ENCODE measurements at places on chromosomes 3 and 15.
A peak's percentile ranks its signal among the peaks of the same experiment; 100 is the strongest.

DNA sequence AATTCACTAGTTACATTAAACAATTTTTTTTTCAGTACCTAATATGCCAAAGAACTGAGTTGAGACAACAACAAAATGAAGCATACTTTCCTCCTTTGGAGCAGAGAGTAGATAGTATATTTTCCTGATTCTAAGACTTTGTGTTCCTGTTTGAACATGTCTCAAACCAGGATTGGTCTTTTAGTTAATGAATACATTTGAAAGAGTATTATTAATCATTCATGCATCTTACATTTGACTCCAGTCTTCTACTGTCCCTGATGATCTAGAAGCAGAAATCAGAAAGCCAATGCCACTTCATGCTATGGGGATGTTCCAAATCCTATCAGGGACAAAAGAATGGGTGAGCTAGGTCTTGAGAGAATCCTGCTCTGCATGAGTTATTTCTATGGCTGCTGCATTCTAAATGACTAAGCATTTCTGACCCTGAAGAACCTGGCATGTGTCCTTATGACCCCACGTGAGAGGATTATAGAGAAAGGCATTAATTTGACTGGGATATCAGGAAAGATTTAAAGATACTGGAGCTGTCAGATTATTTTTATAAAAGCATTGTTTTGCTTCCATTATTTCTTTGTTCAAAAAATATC lies 32.9 kb upstream of the MBNL1 start:
- DNase-seq: no peak

DNA sequence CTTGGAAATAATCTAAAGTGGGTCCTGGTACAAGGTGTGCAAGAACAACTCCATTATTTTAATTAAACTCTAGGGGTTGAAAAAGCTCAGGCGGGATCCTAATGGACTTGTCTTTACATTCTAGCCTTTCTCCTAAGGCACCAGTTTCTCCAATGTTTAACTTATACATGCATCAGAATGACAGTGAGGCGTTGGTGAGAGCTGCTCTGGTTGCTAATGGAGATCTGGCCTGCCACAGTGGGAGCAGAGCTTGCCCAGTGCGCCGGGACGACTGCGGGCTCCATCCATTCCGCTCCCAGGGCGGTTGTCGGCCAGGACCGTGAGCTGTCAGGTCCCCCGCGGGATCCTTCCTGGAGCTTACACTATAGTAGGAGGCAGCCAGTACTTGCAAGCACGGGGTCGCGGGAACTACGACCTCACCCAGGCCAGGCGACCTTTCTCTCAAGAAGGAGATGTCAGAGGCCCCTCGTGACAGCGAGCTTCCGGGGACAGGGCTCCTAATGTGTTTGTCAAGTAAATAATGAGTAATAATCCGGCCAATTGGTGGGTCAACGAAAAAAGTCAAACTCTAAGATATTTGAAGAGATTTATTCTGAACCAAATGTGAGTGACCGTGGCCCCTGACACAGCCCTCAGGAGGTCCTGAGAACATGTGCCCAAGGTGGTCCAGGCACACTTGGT lies 991 bp upstream of the HIGD1A start:
- no peak for DNase-seq

DNA sequence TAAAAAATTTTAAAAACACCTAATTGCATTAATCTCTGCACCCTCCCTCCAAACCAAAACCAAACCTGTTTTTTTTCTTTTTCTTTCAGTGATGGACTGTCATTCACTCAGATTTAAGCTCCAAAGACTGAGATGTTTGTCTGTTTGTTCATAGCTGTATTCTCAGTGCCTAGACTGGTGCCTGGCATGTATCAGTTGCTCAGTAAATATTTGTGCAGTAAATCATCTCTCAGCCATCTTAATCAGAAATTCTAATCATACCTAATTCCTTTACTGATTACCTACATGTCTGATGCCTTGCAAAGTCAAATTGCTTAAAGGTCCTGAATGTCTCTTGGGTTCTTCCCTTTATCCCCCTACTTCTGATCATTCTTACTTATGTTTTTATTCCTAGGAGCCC lies 138.8 kb downstream of the ZNF609 start:
- no peak for DNase-seq

DNA sequence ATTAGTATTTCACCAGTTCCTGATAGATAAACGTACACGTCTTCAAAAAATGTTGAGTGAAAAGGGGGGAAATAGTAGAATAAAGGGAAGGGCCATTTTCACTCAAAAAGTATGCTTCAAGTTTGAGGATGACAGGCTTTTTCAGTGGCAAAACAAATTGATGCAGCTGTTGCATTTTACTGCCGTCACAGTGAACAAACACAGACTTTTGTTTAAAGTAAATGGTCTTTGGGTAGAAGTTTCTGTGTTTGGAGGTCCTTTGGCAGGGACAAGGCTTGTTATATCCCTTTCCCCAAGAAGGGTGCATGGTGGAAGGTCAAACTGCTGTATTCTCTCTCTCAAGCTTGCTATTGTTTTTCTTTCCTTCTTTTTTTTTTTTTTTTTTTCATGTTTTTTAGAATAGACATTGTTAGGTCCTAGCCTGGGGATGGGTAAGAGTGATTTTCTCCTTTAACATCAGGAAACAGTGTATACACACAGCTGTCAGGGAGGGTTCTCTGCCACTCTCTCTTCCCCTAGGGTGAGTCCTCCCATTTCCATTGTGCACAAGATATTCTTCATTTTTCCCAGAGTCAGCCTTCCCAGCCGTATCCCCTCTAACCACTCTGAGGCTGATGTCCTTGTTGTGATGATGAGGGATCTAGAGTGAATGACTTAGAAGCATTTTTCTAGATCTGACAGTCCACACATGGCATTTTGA lies 6.6 kb upstream of the SUCNR1 start:
- no peak for DNase-seq

- DNase-seq: no peak
These were observed 93.2 kb downstream of the ATP11B start for GRCh38 chr3:182886497-182886896.

DNA sequence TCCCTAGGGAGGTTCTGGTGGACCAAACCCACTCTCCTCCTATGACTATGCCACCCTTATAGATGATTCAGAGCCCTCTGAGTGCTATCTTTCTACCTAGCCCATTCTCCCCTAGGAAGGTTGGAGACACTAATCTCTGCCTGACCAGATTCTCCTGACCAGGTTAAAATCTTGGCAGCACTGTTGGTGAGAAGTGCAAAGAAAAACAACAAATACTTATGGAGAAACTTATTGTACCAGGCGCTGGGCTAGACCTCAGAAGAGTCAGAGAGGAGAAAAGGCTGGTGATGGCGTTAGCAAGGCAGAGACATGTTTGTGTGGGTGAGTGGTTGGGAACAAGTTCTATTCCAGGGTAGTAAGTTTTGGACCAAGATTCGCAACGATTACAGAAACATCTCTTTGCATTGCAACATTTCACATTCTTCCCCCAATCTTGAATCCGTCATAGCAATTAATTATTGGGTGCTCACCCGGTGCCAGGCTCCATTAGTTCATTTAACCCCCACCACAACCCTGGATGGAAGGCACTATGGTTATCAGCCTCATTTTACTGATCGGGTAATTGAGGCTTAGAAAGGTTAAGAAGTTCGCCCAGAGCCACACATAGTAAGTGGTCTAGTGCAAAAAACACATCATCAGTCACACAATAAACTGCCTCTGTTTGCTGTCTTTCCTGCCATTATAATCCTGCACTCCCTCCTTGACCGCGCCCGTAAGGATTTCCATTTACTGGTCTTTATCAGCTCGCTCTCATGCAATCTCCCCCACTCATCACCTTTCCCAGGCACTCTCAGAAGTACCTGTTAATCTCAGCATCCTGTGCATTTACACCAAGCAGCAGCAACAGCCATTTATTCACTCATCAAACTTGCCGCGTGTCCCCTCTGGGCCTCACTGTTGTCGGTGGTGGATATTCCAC lies 655 bp upstream of the TSPAN3 start:
- DNase-seq: no peak

GRCh38 chr3:105349684-105350387 lies 16.9 kb upstream of the ALCAM start:
- no peak for DNase-seq

DNA sequence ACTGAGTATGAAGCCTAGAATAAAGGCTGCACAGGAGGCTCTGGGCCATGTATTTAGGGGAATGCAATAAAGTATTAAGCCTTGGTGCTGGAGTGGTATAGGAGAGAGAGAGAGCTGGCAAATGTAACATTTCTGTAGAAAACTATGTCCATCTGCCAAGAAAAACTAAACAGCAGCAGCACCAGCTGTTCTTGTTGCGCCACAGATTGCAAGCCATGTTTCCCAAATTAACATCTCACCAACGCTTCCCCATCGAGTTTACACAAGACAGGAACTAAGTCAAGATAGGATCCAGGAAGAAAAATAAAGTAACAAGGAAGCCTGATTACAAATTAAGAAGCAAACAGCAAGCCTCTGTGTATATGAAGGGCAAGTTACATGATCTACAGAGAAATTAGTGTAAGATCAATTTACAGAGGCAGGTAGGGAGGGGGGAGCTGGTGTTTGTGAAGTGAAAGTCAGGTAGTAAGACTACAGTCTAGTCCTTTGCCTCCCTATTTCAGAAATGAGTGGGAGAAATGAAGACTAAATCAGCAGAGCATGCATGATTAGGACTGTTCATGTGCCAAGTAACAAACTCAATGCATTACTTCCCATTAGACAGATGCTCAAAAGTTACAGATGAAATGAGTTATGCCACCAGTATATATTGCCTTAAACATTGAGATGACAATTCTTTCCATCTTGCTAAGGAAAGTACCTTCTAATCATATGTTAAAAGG lies 900.5 kb downstream of the EPHA3 start:
- DNase-seq: no peak

DNA sequence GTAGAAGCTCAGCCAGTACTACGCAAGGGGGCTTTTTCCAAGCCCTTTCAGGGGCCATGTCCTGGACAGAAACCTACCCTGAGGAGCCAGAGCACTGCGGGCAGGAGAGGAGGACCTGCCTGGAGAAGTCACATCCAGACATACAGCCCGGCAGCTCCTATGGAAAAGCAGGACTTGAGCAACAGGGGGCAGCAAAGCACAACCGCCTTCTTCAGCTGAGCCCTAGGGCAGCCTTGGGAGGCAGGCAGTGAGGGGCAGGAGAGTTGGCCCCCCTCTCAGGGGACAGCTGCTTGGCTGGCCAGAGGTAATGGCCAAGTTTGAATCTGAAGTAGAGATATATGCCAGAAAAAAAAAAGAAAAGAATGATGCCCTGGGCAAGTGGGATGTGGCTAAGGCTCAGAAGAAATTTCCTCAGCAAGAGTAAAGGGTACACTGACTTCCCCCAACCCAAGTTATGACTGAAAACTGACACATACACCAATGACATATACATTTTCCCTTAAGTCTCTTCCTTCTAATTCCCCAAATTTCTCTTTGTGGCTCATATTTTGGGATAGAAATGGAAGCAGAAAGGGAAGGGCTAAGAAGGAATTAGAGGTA lies 56.9 kb downstream of the CYP19A1 start:
- DNase-seq: peak; percentile 7

DNA sequence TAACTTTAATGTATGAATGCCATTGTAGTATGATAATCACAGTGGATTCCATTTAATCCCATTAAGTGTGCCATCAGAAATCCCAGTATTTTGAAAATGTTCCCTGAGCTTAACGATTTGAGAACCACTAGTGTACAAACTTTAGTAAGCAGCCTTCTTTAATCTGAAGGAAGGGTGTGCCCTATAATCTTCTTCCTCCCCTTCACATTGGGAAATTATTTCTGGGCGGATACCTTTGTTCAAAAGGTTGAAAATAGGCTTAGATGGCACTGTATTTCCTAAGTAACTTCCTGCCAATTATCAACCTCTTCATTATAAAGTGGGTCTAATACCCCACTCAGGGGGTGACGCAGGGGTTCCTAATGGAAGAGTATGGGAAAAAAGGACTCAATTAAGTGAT lies 62.4 kb downstream of the GTPBP8 start:
- DNase-seq: no peak

GRCh38 chr15:73265536-73266153 lies 103.1 kb downstream of the HCN4 start:
- no peak for DNase-seq

- DNase-seq: no peak
These were observed 227.1 kb downstream of the RPLP1 start for GRCh38 chr15:69679623-69680228.

GRCh38 chr15:56869573-56869972 lies 48.9 kb upstream of the TCF12 start:
- DNase-seq: no peak

DNA sequence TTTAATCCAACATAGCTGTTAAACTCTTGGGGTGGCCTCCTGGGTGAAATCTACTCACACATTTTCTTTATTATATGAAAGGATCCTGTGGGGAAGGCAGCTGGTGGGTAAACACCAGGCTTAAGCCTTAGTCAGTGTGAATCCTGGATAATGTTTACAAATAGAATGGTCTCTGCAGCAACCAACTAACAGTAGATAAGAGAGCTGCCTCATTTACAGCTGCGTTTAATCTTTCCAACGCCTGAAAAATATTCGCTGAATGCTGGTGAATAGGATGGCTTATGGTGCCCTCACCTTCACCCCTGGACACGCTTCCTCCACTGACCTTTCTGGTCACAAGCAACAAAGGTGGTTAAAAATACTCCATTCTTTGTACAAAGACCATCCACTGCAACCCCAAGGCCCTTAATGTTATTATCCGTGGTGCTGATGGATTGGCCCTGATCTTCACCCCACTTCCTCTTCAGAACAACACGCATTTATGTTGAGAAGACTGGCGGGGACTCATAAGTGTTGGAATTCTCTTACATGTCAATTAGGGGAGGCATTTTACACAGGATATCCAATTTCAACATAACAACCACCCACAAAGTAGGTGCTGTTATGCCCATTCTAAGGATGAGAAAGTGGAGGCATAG lies 120.0 kb upstream of the FRMD4B start:
- no peak for DNase-seq

DNA sequence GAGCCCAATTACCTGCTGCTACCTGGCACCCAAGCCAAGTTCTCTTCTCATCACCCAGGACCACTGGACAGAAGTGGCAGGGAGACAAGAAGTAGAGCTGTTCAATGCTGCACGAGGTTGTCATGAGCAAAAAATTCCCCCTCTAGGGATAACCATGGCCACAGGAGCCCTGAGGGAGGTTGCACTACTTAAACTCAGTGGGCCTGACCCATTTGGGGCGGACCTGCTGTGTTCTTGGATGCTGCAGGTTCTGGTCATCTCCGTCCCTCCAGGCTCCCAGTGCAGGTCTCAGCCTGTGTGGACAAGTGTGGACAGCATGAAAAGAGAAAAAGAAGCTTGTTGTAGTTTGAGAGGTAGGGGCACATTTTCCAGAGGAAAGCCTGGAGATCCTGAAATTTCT lies 26.1 kb upstream of the MANF start:
- no peak for DNase-seq

GRCh38 chr15:26972636-26973035 lies 1.7 kb downstream of the GABRG3 start:
- no peak for DNase-seq

- no peak for DNase-seq
These were observed 147.8 kb upstream of the IL12A start for GRCh38 chr3:159840703-159841299.

Measured in AG09309 (cell line).